NCI-H510A (cell line): ENCODE measurements at places on chromosomes 2 and 18.

DNA sequence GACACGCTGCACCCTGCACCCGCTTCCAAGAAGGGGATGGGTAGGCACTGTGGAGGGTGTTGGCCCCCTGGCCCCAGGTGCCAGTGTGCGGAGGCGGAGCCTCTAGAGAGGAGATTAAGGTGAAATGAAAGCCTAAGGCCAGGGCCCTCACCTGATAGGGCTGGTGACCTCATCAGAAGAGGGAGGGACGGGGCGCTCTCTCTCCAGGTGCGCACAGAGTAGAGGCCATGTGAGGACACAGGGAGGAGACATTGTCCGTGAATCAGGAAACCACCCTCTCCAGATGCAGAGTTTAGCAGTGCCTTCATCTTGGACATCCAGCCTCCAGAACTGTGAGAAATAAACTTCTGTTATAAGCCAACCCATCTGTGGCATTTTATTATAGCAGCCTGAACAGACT, 62.3 kb downstream of the PSMG2 start:
- DNase-seq: peak; percentile 76

DNA sequence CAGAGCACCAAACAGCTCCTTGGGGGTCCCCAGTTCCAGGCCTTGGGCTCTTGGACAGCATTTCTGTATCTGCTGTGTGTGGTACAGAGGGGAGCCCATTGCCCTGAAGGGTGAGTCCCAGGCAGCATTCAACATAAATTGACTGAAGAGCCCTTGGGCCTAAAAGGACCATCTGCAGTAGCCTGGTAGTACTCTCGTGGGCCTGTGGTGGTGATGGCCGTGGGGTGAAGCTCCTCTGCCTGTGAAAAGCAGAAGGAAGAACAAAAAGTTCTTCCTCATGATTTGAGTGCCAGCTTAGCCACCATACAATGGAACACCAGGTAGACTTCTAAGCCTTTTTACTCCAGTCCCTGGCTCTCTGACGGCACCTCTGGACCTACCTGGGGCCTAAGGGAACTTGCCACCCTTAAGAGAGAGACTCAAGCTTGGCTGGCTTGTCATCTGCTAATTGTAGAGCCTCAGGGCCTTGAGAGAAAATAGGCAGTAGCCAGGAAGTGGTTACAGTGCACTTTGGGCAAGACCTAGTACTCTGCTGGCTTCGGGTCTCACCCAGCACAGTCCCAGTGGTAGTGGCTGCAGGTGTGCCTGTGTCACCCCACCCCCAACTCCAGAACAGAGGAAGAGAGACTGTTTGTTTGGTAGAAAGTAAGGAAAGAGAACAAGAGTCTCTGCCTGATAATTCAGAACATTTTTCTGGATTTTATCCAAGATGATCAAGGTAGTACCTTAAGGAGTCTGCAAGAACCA, 84.6 kb upstream of the CERS6 start:
- no peak for DNase-seq

GRCh38 chr2:181104512-181105115, 124.2 kb downstream of the UBE2E3 start:
- DNase-seq: no peak

DNA sequence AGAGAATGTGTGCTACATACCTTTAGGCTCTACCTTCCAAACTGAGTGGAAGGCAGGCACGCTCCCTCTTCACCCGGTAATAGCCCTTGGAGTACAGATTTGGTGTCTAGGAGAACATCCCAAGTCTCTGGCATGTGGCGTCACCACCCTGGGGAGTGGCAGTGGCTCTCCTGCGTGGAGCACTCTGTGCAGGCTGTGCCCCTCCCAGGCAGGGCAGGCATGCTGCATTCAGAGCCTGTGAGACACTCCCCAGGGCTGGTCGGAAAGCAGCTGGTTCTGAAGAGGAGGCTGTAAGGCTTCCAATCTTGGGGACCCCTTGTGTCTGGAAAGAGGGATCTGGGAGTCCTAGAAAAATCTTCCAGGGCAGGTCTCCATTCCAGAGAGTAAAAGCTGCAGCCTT, 193.3 kb downstream of the ANKRD30B start:
- no peak for DNase-seq

- DNase-seq: no peak
These were observed 92.0 kb upstream of the BOD1L2 start for GRCh38 chr18:57054891-57055290.

- no peak for DNase-seq
These were observed 1.3 kb downstream of the PTPN2 start for GRCh38 chr18:12882453-12883371.
